Activated B cell treated with CpG ODN at 0.5 μM for 24 hours (primary cell): ENCODE measurements at places on chromosomes 7 and 10.

- H3K27ac ChIP-seq = no peak overlapping the region
- H3K4me1 ChIP-seq = no peaks in the 10 kb centered on the region
- H3K4me3 ChIP-seq = no peak overlapping the region
Observed at GRCh38 chr10:113612154-113612553, 51.7 kb downstream of the NRAP start.

GRCh38 chr10:123998197-123999141, 94.9 kb downstream of the CHST15 start:
- no peak overlapping the region for H3K4me3 ChIP-seq
- peaks cover 39% of the 10 kb centered on the region for H3K4me1 ChIP-seq
- H3K27me3 ChIP-seq = peaks cover 11% of the 10 kb centered on the region
- no peak overlapping the region for H3K27ac ChIP-seq
- DNase-seq = no peak

DNA sequence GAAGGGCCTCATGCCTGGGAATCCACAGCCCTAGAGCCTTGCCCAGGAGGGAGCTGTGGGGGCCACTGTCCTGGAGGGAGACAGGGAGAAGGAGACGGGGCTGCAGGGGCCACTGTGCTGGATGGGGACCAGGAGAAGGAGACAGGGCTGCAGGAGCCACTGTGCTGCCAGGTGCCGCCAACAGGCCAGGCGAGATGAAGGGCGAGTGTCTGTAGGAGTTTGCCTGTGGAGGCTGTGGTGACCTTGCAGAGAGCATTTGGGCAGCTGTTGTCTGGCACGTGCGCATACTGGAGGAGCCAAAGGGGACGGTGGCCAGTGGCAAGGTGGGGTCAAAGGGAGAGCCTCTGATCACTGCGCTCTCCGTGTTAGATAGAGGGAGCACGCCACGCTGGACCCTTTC, 79.2 kb downstream of the NKX6-2 start:
- H3K36me3 ChIP-seq = peaks cover 73% of the 10 kb centered on the region
- H3K4me3 ChIP-seq = no peak overlapping the region
- H3K27ac ChIP-seq = no peak overlapping the region
- H3K4me1 ChIP-seq = no peaks in the 10 kb centered on the region
- DNase-seq = no peak

- no peak for DNase-seq
- no peak overlapping the region for H3K4me3 ChIP-seq
- H3K36me3 ChIP-seq = no peaks in the 10 kb centered on the region
- peaks cover 14% of the 10 kb centered on the region for H3K27me3 ChIP-seq
- no peaks in the 10 kb centered on the region for H3K4me1 ChIP-seq
Observed at GRCh38 chr10:97939446-97939990, 89.9 kb downstream of the GOLGA7B start.

DNA sequence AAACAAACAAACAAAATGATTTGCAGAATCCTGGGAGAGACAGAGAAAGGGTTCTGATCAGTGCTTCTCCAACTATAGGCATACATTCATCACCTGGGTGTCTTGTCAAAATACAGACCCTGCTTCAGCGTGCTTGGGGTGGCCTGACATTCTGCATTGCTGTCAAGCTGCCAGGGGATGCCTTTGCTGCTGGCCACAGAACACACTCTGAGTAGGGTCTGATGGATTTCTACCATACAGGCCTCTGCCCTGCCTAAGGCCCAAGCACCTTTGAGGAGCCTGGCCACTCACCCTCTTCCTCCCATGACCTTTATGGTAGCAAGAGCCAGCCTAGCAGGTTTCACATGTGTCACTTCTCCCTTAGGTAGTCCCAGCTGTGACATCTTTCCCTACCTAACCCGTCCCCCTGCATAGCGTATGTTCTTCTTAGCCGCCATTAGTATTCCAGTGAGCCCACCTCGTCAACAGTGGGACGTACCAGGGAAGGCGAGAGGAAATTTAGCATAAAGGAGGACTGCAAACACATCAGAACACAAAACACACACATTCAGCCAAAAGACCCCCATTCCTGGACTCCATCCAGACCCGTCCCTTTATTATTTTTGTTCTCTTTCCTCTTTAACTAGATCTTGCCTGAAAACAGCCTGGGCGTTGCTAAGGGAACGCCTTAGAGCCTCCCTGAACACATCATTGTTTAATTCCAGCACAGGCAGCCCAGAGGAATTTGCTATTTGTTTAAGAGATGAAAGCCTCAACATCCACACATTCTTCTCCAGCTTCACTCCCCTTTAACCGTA, 43.9 kb upstream of the PODXL start:
- H3K36me3 ChIP-seq = no peaks in the 10 kb centered on the region
- no peak overlapping the region for H3K4me3 ChIP-seq
- no peak for DNase-seq
- peaks cover 4% of the 10 kb centered on the region for H3K27me3 ChIP-seq

GRCh38 chr7:55570939-55571338, 1.4 kb downstream of the VOPP1 start:
- no peak for DNase-seq
- peaks cover 64% of the 10 kb centered on the region for H3K4me1 ChIP-seq
- peaks cover 50% of the 10 kb centered on the region for H3K36me3 ChIP-seq
- no peaks in the 10 kb centered on the region for H3K27me3 ChIP-seq
- H3K27ac ChIP-seq = peak overlapping the region; percentile 93

- H3K27me3 ChIP-seq = no peaks in the 10 kb centered on the region
- no peak overlapping the region for H3K27ac ChIP-seq
- H3K4me3 ChIP-seq = no peak overlapping the region
Observed at GRCh38 chr10:105770524-105771212, 1129.6 kb downstream of the SORCS3 start.

DNA sequence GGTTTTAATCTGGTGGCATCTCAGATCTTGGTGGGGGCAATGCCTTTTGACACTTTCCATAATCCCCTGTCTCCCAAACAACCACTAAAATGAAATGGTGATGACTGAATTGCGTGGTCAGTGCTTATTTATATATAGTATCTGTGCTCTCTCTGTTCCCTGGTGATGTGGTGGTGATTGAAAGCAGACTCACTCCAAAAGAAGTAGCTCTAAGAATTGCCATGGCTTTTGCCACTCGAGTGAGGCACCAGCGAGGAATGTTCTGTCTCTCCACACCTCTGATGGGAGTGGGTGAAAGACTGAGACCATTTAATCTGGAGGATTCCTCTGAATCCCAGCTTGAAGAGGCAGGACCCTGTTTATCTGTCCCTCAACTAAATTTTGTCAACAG, 2.8 kb downstream of the DUSP5 start:
- H3K4me1 ChIP-seq = peaks cover 86% of the 10 kb centered on the region
- peak overlapping the region; percentile 90 for H3K4me3 ChIP-seq
- H3K27ac ChIP-seq = no peak overlapping the region
- peaks cover 35% of the 10 kb centered on the region for H3K36me3 ChIP-seq

DNA sequence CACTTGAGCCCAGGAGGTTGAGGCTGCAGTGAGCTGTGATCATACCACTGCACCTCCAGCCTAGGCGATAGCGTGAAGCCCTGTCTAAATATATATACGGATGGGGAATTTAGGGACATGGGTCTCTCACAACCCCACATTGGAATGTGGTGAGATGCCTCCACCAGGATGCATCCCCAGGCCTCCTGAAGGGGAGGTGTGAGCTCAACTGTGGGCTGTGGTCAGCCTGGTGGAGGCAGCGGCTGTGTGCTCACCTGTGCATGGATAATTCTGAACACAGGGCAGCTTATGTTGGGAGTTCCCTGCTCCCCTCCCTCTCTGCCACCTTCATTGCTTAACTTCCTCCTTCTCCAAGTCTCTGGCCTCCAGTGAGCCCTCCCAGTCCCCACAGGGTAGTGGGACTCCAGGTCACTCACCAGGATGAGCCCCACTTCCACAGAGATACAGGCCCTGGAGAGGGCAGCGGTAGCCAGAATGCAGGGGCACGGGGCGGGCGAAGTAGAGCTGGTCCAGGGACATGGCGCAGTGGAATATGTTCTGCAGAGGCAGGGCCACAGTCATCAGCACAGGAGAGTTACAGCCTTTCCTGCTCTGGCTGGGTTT, 30.4 kb downstream of the PYROXD2 start:
- H3K27me3 ChIP-seq = no peaks in the 10 kb centered on the region
- DNase-seq = no peak
- no peak overlapping the region for H3K4me3 ChIP-seq

DNA sequence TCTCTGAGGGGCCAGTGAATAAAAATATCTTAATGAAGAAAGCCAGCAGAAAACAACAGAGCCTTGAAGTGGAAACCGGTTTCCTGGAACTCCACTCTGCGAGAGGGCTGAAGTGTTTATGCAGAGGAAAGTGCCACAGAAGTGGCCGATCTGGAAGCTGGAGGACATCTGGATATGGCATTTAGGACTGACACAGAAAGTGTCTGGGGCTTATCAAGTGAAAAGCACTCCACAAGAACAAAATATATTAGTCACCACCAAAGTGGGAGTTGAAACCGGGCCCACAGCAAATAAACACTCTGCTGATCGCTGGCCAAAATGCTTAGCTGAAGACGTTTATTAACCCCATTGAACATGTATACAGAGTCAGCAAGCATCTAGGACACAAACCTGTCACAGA, 7.8 kb downstream of the NOD1 start:
- H3K36me3 ChIP-seq = peaks cover 17% of the 10 kb centered on the region
- H3K4me1 ChIP-seq = peaks cover 93% of the 10 kb centered on the region
- peak overlapping the region; percentile 51 for H3K27ac ChIP-seq
- H3K4me3 ChIP-seq = no peak overlapping the region
- DNase-seq = no peak

DNA sequence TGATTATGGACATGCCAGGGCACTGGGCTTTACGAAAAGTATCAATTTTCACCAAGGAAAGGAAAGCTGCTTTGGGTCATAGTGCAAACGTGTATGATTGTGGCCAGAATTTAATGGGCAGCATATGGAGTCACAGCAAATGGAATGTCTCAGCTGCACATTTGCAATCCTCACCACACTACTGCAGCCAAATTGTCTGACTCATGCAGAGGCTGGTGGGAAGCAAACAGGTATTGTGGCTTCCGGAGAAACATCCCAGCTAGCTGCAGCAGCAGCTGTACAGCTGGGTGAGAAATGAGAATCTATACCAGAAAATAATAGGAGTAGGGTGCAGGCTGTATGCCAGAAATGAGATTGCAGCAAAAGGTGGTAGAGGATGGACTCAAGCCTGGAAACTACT, 374.7 kb upstream of the VWC2 start:
- H3K27me3 ChIP-seq = no peaks in the 10 kb centered on the region
- no peaks in the 10 kb centered on the region for H3K36me3 ChIP-seq
- H3K4me3 ChIP-seq = no peak overlapping the region
- H3K4me1 ChIP-seq = no peaks in the 10 kb centered on the region
- DNase-seq = no peak
- H3K27ac ChIP-seq = no peak overlapping the region

- peak overlapping the region; percentile 96 for H3K27ac ChIP-seq
- H3K36me3 ChIP-seq = peaks cover 2% of the 10 kb centered on the region
- peaks cover 63% of the 10 kb centered on the region for H3K4me1 ChIP-seq
- peak; percentile 74 for DNase-seq
- H3K27me3 ChIP-seq = peaks cover 2% of the 10 kb centered on the region
Observed at GRCh38 chr7:150435390-150436073, 14.9 kb upstream of the GIMAP8 start.
